T-helper 17 cell (primary cell): ENCODE measurements at places on chromosomes 5 and 9.

DNA sequence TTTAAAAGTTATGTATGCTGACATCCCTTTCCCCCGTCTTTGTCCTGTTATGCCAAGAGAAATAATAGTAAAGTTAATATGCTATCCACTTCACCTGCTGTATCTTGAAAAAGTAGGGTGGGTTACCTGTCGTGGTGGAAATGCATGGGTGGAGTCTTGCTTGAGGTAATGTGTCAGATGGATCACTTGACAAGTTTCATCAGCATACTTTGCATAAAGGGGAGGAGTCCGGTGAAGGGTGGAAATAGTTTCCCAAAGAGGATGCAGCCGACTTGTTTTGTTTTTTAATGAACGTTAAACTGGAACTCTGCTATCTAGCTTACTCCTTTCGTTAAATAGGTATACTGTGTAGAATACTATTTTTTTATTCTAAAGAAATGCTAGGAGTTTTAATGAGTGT is 9.0 kb upstream of the DMRT3 start:
- DNase-seq, result no peak

GRCh38 chr9:84597131-84597530 is 72.4 kb upstream of the NTRK2 start:
- no peak for DNase-seq

DNA sequence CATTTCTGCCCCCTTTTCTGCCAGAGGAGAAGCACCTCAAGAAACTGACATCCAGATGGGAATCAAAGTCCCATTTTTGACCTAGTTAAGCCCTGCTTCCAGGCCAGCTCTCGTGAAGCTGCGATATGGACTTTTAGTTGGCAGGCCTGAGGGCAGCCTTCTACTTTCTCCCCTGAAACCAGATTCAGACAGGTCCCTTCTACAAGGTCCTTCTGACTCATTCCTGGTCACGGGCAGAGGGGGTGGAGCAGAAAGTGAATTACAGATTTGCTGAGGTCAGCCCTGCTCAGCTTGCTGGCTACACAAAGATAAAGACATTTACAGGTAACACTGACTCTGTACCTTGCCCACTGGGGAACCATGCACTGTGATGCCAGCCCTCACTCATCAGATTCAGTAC is 52.8 kb upstream of the TUT7 start:
- no peak for DNase-seq

- DNase-seq, result no peak
Observed at GRCh38 chr5:132179405-132179804, 48.2 kb downstream of the P4HA2 start.

GRCh38 chr9:127753622-127754021 is 18.5 kb upstream of the TOR2A start:
- DNase-seq, result no peak

DNA sequence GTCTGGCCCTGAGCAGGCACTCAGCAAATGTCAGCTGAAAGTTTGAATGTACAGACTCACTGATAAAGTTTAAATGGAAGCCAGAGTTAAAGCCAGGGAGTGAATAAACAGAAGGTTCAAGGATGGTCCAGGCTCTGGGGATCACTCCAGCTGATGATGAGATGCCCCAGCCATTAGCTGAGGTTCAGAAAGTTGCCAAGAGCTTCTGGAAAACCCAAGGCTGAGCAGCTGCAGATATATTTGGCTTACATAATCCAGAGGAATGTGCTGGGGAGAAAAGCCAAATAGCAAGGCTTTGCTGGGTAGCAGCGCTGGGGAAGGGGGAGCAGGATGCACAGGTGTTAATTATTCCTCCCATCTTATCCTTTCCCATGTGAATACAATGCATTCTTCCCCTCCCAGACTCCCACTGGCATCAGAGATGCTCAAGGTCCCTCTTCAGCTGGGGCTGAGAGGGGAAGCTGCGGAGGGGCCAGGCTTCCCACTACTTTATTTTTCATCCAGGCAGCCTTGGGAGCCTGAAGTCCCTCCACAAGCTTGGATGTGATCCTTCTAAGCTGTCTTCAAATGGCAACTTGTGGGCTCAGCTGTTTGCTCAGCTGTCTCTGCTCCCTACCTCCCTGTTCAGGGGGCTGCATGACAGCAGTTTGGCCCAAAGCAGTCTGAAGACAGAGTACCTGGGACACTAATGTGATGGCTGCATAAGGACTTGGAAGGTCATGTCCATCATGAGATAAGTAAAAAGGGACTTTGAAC is 341.2 kb downstream of the TRIM32 start:
- no peak for DNase-seq
